ENCODE measurements at places on chromosomes 1 and 21.
A peak's percentile ranks its signal among the peaks of the same experiment; 100 is the strongest.

GRCh38 chr1:54849219-54850068 is 37.6 kb downstream of the DHCR24 start:
- DNase-seq: peak; percentile 35

- no peak for DNase-seq
Observed at GRCh38 chr1:109983380-109984189, 980 bp upstream of the AHCYL1 start.

GRCh38 chr1:29700491-29700890 is 464.2 kb downstream of the PTPRU start:
- no peak for DNase-seq

DNA sequence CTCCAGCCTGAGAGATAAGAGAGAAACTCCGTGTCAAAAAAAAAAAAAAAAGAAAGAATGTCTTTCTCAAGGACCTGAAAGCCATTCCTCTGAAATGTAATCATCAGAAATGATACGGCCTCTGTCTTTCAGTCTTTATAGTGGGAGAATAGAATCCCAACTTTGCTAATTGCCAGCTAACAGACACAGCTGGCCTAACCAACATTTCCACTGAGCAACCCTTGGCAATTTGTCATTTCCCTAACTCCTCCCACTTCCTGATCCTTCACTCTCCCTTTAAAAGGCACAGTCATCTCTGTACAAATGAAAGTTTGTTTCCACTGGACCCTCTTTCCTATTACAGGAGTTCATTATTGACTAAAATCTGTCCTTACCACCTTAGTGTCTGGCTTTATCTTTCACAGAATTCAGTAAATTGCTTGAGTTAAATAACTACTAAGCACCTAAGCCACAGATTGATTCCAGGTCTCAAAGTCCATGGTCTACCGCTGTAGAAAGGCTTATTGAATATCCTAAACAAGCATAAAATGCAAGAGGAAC is 4.3 kb upstream of the CBR1 start:
- peak; percentile 38 for DNase-seq

- DNase-seq: no peak
Observed at GRCh38 chr1:8867878-8868567, 10.5 kb downstream of the ENO1 start.

DNA sequence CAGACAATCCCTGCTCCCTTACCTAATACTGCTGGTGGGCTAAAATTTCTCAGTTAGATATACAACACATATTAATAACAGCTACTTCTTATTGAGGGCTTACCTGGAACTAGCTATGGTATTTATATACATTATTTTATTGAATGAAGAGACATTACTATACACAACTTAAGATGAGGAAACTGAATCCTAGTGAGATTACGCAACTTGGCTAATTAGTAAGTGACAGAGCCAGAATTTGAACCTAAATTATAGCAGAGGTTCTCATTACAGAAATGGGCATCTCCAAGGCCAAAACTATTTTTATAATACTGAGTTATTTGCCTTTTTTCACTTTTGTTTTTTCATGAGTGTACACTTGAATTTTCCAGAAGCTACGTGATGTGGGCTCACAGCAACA is 44.5 kb upstream of the SMYD2 start:
- no peak for DNase-seq

DNA sequence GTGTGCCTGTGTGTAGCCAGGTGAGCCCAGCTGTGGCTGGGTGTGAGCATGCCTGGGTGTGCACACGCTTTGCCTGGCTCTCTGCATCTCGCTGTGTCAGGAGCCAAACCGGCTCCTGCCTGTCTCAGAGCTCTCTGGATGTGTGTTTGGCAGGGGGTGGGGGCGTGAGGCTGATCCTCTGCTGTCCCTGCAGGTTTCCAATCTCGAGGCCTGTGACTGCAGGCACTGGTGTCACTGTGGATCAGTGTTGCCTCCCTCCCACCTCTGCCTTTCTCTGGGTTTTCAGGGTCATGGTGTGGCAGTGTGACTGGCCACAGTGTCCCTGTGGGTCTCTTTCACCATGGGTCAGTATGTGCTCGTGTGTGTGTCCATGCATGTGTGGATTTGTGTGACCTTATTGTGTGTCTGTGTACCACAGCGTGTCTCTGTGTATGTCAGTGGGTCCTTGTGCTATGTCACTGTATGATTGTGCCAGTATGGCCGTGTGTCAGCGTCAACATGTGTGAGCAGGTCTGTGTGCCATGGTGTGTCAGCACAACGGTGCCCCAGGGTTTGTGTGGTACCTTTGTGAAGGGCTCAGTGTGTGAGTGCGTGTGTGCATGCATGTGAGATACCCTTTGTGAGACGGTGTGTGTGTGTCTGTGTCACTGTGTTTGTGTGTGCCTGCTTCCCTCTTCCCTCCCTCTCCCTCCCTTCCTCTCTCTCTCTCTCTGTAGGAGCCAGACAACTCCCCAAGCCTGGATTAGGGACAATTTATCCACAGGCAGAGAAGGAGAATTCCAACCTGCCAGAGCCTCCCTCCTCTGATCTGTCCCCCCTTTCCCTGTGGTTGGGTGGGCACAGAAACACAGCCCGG is 43.4 kb downstream of the AHDC1 start:
- no peak for DNase-seq

GRCh38 chr1:83701355-83701754 is 297.6 kb downstream of the TTLL7 start:
- DNase-seq: no peak

DNA sequence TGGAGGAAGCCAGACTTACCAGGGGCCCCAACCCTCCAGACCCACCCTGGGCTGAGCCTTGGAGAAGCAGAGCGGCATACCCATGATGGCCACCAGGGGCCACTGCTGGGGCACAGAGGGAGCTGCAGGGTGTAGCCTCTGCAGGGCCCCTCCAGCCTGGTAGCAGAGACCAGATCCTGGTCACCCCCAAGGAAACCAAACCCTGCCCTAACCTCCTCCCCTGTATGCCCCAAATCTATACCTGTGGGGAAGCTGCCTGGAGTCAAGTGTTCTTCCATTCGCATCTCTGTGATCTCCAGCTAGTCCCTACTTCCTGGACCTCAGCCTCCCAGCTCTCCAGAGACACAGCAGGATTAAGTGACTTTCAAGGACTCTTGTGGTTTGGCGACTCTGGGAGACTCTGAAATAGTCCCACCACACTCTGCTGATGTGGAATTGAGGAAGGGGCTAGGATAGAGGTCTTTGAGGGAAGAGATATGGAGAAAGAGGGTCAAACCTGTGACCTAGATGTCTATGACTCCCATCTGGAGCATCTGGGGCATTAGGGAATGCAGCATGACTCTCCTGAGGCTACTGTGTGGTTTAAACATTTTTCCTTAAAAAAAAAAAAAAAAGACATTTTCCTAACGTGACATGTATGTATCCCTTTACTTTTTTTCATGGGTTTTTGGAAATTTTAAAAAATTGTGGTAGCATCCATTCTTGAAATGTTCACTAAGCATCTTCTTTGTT is 119.2 kb upstream of the IPO9 start:
- DNase-seq: peak; percentile 79

GRCh38 chr1:204493984-204494280 is 673 bp downstream of the PIK3C2B start:
- peak; percentile 51 for DNase-seq

- DNase-seq: no peak
Observed at GRCh38 chr21:31493350-31493880, 149.4 kb upstream of the TIAM1 start.

DNA sequence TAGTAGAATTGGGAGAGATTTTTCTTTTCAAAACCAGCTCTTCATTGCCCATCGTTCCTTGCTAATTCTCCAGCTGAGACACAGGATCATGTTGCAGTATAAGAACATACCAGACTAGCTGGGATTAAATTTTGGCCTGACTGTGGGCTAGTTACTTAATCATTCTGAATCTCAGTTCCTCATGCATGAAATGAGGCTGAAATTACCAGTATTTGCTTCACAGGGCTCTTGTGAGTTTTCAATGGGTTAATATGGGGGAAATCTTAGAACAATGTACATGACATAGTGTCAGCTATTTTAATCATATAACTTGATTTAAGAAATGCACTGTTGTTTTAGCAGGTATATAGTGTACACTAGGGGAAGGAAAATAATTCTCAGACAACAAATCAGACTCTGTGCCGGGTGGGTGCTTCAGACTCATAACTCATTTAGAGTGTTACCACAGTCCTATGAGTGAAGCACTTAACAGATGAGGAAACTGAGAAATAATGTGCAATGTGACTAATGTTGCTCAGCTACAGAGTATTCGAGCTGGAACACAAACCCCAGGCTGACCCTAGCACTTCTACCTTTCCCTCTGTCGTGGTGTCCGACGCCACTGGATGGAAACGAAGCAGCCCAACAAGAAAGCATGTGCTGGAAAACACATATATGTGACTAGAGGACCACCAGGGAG is 137.6 kb upstream of the SGIP1 start:
- DNase-seq: no peak

- no peak for DNase-seq
Observed at GRCh38 chr1:40986328-40986783, 6.9 kb downstream of the CTPS1 start.

- no peak for DNase-seq
Observed at GRCh38 chr1:201827321-201828216, 1.4 kb upstream of the IPO9 start.

- DNase-seq: no peak
Observed at GRCh38 chr1:181128592-181129497, 40.3 kb downstream of the IER5 start.

DNA sequence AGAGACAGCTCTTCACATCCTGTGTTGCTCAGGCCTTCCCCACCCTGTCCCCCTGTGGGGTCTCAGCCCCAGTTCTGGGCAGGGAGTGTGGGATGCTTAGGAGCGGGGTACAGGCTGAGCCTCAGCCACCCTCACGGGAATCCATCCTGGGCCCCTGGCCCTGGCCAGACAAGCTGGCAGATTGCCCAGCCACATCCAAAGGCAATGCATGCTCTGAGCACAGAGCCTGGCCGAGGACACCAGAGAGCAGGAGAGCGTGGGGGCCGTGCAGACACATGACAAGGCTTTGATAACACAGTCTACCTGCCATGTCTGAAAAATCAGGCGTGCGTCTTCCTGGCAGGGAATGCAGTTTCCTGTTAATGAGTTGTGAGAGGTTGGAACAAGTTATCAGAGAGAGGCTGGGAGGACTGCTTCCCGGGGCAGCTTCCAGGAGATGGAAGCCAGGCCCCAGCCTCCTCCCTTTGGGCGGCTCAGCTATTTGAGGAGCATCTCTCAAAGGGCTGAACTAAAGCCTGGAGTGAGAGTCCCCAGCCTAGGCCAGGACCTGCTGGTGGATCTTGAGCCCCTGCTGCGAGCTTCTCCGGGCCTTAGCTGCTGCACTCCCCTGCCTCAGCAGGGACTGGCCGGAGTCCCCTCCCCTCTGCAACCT is 72.2 kb upstream of the SELENON start:
- DNase-seq: peak; percentile 42

DNA sequence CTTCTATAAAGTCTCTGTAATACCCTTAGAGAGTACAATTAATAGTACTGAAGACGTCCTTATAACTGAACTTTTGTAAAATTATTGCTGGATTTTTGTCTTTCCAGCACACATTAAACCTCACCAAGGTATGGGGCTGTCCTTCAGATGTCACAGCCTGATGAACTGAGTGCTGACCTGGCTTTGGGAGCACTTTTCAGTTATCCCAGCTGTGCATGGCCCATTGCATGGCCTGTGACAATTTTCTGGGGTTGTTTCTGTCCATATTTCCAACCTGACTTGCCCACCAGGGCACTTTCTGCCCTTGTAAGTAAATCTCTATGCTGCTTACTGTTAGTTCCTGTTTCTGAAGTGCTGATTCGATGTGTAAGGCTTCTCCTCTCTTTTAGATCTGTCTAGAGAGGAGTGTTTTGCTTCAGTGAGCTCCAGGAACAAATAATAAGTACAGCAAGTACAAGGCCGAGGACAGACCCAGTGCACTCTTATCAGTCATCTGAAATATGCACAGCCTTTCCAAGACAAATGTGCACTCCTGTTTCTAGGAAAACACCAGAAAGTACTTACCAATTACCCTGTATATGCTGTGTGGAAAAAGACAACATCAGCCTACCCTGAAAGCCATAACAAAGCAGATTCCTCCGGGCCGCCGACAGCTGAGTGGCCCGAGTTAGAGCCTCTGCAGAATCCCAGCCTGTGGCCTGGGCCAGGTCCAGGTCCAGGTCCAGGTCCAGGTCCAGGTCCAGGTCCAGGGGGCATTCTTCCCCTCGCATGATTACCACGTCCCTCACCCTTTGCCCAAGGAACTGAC is 121.7 kb downstream of the DHRS3 start:
- no peak for DNase-seq

GRCh38 chr21:43299441-43300277 is 127.3 kb downstream of the SIK1 start:
- DNase-seq: no peak

- no peak for DNase-seq
Observed at GRCh38 chr1:20597650-20598049, 8.8 kb downstream of the CDA start.

- no peak for DNase-seq
Observed at GRCh38 chr1:156655151-156655903, 13.4 kb downstream of the BCAN start.

- peak; percentile 62 for DNase-seq
Observed at GRCh38 chr1:33257207-33257771, 997 bp downstream of the ZNF362 start.

GRCh38 chr1:166032572-166033371 is 134.0 kb downstream of the FAM78B start:
- DNase-seq: no peak

DNA sequence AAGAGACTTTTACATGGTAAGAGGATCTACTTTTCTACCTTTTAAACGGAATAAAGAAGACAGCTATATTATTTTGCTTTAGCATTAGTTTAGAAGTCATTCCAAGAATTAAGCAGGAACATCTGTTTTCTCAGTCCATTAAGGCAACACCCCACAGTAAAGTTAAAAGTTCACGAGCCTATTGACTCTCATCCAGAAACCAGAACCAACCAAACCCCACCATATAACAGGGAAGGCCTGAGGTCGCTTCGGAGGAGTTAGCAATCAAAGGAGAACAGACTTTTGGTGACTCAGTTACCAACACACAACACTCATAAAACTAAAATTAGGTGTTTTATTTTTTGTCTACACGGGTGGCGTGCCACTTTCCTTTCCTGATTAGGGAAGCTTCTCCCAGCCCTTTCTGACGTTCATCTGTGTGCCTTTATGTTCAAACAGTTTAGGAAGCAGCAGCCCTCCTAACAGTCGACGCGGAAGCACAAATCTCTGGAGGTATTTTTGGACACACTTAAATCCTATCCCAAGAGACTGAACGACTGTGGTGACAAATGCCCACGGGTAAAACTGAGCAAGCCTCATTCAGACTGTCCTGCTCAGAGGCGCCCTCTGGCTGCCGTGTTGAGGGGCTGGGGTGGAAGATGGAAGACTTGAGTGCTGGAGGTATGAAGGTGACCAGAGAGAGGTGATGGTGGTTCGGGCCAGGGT is 8.6 kb upstream of the PLA2G2C start:
- DNase-seq: peak; percentile 79

DNA sequence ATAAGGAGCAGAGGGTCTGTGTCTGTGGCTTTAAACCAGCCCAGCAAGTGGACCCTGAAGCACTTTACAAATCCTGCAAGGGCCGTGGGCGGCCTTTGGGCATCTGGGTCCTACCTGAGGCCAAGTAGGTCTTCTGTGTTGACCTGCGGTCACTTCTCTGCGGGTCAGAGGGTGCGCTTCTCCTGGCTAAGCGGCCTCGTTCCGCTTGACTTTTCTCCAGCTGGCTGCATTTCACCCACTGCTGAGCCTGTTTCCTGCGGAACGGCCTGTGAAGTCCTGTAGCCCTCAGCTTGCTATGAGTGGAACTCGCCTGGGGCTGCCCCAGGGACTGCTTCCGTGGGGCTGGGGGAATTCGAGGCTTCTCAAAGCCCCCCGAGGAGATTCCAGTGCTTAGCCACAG is 43.3 kb downstream of the SLC37A1 start:
- no peak for DNase-seq
